ENCODE measurements at places on chromosomes 6 and 20.
A peak's percentile ranks its signal among the peaks of the same experiment; 100 is the strongest.

DNA sequence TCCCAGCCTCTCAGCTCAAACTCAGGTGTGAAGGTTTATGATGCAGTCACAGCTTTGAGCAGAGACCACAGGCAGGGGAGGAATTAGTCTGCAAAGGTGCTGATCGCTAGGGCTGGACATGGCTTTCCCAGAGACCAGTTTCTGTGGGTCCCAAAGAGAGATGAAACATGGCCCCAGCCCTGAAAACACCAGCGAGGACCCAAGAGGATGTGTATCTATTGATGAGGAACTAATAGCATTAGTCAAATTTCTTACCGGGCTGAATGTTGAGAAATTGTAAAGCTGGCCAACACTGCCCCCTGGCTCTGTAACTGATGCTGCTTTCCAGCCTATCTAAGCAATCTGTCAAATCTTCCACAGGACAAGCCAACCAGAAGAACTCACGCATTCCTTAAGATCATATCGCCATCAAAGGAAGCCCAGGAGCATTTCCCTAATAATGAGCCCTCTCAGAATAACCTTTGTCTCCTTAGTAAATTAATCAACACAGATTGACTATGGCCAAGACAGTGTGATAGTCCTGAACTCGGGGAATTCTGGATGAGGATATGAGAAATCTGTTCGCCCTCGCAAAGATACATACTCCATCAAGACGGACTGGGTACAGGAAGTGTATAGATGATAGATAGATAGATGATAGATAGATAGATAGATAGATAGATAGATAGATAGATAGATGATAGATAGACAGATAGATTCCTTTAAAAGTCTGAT lies 7.8 kb upstream of the ACSS1 start:
- DNase-seq: peak; percentile 39

- DNase-seq: no peak
Measured at GRCh38 chr20:5003626-5004025, 2.3 kb upstream of the SLC23A2 start.

- DNase-seq: no peak
Measured at GRCh38 chr6:28982476-28983266, 22.4 kb downstream of the ZNF311 start.

DNA sequence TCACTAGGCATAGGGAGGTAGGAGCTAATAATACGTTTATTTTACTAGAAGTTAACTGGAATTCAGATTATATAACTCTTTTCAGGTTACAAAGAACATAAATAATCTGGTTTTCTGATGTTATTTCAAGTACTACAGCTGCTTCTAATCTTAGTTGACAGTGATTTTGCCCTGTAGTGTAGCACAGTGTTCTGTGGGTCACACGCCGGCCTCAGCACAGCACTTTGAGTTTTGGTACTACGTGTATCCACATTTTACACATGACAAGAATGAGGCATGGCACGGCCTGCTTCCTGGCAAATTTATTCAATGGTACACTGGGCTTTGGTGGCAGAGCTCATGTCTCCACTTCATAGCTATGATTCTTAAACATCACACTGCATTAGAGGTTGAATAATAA lies 1.1 kb downstream of the HFE start:
- DNase-seq: no peak

DNA sequence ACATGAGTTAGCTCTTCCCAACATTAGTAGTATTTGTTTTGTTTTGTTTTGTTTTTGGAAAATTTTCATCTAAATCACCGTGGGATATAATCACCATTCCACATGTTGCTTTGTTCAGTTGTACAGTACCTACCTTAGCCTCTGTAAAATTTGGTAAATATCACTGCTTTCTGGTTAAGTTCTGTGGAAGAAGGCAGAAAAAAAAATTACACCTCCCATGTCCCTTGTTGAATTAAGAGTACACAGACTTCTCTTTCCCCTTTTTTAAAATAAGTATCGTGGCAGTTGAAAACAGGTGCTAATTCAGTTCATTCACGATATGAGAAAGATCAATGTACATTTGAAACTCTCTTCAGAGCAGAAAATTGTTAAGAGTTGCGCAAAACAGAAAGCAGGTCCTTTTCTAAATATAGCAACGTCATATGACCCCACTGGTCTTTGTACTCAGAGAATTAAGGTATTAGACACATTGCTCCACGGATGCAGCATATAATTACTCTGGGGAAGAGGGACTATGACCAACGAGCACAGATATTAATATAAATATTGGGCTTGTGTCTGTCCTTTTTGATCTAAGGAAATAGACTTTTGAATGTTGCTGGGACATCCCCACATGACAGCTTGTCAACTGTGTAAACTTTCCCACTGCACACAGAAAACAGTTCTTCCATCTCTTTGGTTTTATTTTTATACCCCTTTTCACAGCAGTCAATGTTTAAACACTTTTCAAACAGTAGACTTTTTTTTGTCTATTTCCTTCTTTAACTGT lies 58.6 kb upstream of the ZNF217 start:
- no peak for DNase-seq
